ENCODE measurements at places on chromosomes 3 and 15. TPM values are rescaled to one million over a fixed set of nuclear protein-coding genes. Genes with fewer than 3 reads are reported as not detected.
A peak's percentile ranks its signal among the peaks of the same experiment; 100 is the strongest.

DNA sequence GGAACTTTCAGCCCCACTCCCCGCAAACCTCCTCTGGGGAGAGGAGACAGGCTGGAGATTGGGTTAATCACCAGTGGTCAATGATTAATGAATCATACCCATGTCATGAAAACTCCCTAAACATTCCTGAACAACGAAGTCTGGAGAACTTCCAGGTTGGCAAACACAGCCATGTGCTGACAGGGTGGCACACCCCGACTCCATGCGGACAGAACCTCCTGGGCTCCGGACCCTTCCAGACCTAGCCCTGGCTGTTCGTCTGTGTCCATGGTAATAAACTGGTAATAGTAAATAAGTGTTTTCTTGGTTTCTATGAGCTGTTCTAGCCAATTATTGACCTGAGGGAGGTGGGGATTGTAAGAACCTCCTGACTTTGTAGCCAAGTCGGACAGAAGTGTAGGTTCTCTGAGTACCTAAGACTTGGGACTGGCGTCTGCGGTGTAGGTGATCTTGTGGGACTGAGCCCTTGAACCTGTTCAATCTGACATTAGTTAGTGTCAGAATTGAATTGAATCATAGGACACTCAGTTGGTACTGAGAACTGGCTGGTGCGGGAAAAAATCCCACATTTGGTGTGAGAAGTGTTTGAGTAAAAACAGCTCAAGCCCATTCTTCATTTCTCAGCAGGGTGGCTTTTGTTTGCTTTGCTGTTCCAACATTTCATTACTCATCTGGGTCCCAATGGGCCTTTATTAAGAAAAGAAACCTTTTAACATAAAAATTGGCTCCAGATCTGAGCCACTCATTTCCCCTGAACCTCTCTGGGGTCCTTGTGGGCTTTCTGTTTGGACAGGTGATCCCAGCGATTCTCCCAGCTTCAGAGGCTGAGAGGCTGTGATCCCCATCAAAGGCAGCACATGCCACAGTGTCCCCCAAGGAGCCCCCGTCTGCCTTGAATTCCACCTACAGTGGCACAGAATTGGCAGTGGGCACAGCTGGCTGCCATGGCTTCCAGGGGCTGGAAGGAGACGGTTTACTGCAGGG lies 151.0 kb downstream of the TJP1 start:
- DNase-seq: no peak

DNA sequence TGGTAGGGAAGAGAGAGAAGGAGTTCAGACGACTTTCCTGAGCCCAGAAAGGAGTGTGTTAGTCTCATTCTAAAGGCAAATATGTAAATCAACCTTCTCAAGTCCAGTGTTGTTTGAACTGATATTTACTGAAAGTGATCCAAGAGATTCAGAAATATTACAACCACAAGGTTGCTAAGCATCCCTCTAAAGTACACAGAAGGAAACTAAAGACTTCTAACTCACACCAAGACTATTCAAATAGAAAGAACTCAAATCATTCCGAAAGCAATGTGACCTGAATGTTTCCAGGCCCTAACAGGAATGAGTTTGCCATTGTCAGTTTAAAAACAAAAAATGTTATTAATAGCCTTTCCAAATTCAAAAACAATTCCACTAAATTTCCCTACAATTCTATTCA lies 56.9 kb upstream of the VGLL3 start:
- DNase-seq: no peak

DNA sequence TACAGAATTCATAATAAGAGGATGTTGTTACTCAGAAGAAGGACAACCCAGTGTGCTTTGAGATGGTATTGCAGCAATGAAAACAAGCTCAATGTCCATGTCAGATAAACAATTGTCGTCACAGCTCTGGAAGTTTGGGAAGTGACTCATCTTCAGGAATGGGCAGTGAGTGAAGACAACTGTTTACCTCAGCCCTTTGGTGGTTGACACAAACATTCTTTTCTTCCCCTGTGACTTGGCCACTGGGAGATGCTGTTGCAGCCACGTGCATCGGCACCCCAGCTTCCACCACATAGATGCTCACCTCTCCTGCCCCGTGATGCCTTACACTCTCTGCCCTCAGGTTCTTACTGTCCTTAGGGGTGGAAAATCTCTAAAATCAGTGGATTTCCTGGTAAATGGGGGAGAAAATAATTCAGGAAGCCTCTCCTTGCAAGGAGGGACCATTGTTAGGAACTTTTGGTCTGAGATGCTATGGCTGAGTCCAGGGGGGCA lies 114.1 kb upstream of the GALNT15 start:
- DNase-seq: no peak

GRCh38 chr3:14680716-14681115 lies 5.8 kb downstream of the C3orf20 start:
- DNase-seq: no peak

DNA sequence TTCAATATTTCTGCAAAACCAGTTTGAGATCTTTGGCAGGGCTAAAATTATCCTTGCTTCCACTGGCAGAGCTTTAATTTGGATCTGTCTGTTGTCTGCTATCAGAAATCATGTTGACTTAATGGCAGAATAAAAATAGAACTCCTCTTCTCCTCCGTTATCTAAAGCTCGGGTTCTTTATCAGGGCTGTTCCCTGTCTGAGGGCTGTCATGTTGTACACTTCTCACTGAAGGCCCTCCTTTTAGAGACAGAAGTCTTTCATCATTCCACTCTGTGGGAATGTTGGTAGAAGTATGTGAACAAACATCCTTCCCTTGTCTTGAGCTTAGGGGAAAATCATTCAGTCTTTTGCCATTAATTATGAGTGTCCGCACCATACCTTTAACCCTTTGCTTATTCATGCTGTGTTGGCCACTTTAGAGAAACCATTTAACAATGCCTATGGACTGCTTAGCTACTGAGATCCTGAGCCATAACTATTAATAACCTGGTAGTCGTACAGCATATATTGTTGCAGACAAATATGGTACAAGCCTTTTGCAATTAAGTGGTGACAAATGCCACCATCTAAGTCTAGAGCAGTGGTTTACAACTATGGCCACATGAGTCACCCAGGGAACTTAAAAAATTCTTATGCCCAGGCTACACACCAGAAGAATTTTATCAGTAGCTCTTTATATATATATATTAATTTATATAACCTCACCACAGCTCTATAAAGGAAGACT lies 226.0 kb upstream of the TPM1 start:
- no peak for DNase-seq

GRCh38 chr15:43776718-43777266 lies at the start of gene ELL3:
TSS of gene ELL3 (minus strand) at chr15:43776966. CDS start at chr15:43776901, 65 bp downstream.
- DNase-seq: peak; percentile 78

- DNase-seq: peak; percentile 20
Measured at GRCh38 chr15:77181305-77182074, 110.6 kb upstream of the TSPAN3 start.

SNX22 gene
- 0.42 TPM for total RNA-seq

SCAP gene
- 58.4 TPM for total RNA-seq

SLC35G2 gene
- total RNA-seq: 1.9 TPM

PLA2G4E gene
- total RNA-seq: not detected

GOLGA8Q gene
- 0.82 TPM for total RNA-seq

TMEM212 gene
- total RNA-seq: not detected

All from activated naive CD8-positive, alpha-beta T cell treated with anti-CD3 and anti-CD28 coated beads for 36 hours (primary cell).